ENCODE measurements at places on chromosomes 3 and 15.

DNA sequence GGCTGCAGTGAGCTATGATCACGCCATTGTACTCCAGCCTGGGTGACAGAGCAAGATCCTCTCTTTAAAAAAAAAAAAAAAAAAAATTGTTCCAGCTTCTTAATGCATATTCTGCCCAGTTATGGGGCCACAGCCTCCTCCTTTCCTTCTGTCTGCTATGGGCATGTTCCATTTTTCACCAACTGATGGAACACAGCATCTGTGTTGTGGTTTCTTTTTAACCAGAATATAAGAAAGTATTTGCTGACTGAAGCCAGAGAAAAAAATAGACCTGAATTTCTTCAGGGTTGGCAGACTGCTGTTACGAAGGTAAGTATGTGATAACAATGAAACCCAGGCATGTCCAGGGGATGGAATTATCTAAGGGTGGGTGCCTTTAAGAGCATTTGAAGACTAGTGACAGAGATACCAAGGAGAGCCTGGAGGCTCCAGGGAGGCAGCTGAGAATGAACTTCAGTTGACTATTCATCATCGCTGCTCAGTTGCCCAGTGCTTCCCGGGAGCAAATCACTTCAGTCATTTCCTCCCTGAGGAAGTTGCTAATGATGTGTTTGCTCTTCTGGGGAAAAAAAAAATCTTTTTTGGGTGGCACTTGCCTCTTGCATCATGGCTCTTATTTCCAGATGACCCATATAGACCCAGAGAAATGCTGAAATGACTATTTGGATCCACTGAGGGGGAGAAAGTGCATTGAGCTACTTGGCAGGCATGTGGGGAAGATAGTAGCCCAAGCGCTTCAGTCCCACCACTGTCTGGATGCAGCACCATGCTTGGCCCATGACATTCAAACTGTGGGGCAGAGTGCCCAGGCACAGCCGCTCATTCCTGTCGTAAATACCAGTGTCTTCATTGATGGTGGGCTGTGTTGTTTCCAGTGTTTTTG lies 14.5 kb downstream of the NCBP2 start:
- DNase-seq, result no peak

DNA sequence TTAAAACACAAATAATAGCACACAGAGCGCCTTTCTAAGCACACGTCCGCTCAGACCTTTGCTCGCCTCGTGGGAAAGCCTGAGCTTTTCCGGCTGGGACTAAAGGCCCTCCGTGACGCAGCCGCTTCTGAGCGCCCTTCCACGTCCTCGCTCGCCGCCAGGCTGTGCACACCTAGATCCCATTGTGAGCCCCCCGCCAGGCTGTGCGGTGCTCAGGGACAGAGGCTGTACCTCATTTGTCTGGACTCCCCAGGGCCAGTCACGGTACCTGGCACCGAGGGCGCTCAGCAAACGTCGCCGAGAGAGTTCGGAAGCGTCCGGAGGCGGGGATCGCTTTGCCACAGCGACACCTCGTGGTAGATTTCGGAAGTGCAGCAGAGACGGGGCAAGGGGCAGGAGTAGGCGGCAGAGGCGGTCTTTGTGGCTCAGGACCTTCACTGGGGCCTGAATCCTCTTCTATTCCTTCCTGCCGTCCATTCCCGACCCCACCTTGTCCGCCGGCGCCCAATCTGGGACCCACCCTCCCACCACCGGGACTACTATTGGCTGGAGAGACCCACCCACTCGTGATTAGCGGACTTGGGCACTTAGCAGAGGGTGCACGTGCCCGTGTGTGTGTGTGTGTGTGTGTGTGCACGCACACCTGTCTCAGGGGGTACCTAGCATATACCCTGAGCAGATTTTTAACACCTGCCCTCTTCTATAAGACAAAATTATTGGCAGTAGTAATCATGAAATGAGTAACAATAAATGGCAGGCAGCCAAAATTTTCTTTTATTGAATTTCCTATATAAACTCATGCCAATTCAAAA lies 65.6 kb downstream of the RHCG start:
- DNase-seq, result peak; percentile 97

DNA sequence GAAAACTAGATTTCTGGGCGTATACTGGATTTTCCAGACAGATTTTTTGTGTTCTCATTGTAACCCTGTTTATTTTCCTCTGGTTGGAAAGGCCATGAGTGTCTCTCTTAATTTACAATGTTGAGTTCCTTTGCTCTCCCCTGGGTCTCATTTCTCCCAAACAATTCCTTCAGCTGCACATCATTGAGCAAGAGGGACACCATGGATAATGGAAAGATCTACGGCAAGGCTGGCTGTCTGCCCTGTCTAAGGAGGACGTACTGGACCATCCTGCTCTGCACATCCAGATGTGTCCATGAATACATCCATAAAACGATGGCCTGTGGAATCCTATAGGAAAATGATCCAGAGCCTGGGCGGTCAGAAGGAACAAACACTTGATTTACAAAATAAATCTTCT lies 258.1 kb upstream of the MCTP2 start:
- no peak for DNase-seq

- peak; percentile 80 for DNase-seq
These were observed 5.0 kb upstream of the IL17RE start for GRCh38 chr3:9897408-9898372.

DNA sequence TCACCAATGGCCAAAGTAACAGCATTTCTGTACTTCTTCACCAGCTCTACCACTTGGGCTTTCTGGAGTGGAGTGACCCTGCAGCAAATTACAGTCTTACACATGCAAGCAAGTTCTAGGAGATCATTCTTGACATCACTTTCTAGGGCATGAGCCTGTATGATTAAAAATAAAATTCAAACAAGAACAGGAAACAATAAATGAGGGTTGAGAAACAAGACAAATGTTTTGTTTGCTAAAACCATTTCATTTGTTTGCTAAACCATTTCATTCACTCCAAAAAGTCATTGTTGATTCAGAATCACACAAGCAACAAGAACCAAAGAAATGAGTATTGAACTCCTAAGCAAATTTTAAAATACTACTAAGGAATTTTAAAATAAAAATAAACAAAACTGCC lies 220.9 kb downstream of the ATP8B4 start:
- DNase-seq, result no peak

DNA sequence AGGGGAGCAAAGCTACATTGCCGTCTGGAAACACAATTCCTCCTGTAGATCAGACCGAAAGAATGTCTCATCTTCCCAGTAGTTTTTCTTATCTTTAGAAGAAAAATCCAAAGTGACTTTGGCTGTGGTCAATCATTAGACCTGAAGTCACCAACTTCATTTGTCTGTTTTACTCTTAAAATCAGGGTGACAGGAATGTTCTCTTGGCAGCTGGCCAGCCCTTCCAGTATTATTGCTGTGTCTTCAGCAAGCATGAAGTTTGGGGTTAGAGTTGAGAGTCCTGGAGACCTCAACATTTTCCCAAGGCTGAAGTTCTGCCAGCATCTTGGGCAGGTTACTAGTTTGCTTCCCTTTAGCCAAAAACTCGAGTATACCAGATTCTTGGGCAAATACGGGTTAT lies 32.5 kb downstream of the RSL24D1 start:
- no peak for DNase-seq

- DNase-seq, result no peak
These were observed at the start of gene CCDC80 for GRCh38 chr3:112640930-112641801. TSS of gene CCDC80 (minus strand) at chr3:112641143. CDS start at chr3:112639905, 1,238 bp downstream.
